ENCODE measurements at places on chromosomes 12 and 14.

GRCh38 chr14:92601131-92601710 is 87.6 kb downstream of the RIN3 start:
- DNase-seq = no peak

- no peak for DNase-seq
Observed at GRCh38 chr12:84355561-84355960, 557.0 kb downstream of the SLC6A15 start.

DNA sequence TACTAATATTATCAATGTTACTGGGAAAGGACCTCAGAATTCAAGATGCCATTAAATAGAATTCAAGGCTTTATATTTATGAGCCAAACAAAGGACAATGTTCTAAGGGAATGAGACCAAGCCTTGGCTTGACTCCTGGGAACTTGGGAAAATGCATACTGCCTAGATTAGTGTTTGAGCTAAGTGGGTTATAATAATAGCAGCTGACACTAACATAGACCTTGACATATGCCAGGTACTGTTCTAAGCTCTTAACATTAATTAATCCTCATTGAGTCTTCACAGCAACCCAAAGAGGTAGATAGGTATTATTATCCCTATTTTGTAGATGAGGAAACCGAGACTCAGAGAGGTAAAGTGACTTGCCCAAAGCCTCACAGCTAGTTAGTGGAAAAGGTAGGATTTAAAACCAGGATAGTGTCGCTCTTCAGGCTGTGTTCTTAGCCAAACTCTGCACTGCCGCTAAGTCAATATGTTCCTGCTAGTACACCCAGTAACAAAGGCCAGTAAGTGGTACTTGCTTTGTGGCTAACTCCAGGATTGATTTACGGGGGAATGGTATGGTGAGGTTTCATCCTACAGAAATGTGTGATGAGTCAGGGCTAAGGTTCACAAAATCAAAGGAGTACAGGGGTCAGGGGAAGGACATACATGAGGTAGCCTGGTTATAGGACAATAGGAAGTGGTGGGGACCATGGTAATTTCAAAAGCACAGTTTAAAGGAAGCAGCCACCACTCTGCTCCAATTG is 35.8 kb upstream of the PRKAB1 start:
- no peak for DNase-seq

DNA sequence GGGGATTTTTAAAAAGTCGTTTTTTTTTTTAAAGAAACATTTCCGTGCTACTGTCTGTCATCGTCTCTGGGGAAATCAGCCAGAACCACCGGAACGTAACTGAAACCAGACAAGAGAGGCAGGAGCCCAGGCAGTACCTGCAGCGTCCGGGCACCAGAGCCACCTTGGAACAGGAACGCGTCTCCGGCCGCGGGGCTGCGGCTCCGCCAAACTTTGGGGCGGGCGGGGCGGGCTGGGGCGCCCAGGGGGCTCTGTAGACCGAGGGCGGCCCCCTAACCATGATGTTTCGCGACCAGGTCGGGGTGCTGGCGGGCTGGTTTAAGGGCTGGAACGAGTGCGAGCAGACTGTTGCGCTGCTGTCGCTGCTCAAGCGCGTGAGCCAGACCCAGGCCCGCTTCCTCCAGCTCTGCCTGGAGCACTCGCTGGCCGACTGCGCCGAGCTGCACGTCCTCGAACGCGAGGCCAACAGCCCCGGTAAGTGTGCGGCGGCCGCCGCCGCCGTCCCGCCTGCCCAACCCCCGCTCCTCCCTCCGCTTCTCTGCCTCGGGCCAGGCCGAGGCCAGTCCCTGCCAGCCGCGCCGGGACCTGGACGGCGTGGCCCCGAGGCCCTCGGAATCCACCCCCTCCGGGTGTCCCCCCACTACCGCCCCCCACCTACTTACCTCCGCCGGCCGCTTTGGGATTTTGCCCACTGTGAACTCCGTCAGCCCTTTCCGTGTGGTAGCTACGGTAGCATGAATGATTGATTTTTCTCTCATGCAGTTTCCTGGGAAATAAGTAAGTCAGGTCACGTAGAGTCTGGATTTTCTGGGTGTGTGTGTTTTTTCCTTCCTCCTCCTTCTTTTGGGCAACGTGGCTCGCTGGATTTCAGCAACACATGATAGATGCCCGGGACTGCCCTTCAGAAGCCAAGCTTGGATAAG is 972 bp downstream of the SAMD4A start:
- no peak for DNase-seq

GRCh38 chr14:90538716-90539495 is 142.1 kb downstream of the CALM1 start:
- no peak for DNase-seq

DNA sequence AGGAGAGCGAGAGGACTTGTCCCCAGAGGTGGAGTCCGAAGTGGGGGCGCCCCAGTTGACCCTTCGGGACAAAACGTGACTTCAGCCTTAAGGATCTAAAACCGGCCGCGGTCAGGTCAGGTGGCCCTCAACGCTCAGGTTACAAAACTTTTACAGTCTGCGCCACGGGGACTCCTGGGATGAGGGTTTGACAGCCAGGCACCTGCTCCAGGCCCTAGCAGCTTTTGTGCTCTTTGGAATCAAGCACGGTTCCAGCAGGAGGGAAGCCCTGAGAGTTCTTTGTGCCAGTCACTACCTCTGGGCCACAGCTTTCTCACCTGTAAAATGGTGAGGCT is 337 bp downstream of the ZC2HC1C start:
- no peak for DNase-seq

- DNase-seq = no peak
Observed at GRCh38 chr12:92271341-92271740, 125.7 kb upstream of the BTG1 start.

GRCh38 chr12:24905431-24905830 is 43.5 kb downstream of the BCAT1 start:
- DNase-seq = no peak

GRCh38 chr12:18640321-18640955 is 97.4 kb downstream of the PLCZ1 start:
- DNase-seq = no peak

DNA sequence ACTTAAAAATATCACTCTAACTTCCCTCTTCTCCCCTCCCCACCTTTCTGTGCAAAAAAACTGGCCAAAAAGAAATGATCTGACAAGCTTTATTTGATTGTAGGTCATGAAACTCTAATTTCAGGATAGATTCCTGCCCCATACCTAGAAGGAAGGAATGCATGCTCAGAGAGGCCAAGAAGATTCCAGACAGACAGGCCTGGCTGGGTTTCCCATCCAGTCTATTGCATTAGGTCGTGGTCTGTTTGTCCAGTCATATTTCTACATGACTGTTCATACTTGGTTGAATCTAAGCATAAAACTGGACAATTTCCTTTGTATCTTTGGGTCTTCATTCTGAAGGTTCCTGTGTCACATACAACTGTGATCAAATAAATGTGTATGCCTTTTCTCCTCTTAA is 20.0 kb upstream of the SLC15A5 start:
- DNase-seq = no peak

DNA sequence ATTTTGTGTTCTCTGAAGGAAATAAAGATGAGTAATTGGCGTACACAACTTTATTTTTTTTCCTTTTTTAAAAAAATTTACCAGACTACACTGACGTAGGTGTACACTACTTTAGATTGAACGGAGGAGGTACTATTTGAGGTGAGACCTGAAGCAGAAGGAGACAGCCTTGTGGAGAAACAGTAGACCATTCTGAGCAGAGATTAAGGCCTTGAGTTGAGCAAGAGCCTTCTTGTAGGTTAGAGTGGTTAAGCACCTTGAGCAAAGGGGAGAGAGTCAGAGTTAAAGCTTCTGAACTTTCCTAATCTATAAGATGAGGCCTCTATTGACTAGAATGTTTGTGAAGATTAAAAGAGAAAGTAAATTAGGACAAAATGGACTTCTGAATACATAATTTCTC is 2.5 kb downstream of the LEMD3 start:
- no peak for DNase-seq

DNA sequence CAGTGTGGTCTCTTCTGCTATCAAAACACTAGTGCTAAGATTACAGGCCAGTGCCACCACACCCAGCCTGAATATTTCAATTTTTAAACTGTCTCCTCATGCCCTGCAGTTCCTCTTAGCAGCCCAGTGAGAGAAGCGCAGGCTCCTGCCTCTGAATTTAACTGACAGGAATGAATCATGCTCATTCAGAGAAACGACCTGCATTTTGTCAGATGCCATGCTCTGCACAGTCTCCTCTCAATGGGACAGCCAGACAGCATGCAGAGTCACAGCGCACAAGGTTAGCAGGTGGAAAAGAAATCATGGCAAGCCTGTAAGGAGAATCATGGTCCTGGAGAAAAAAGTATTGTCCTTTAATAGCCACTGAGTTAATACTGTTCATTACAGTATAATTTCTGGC is 691.0 kb upstream of the SEL1L start:
- no peak for DNase-seq

GRCh38 chr14:39160494-39160893 is 9.6 kb downstream of the TRAPPC6B start:
- DNase-seq = no peak

- DNase-seq = no peak
Observed at GRCh38 chr12:116600959-116601918, 42.1 kb downstream of the MAP1LC3B2 start.

DNA sequence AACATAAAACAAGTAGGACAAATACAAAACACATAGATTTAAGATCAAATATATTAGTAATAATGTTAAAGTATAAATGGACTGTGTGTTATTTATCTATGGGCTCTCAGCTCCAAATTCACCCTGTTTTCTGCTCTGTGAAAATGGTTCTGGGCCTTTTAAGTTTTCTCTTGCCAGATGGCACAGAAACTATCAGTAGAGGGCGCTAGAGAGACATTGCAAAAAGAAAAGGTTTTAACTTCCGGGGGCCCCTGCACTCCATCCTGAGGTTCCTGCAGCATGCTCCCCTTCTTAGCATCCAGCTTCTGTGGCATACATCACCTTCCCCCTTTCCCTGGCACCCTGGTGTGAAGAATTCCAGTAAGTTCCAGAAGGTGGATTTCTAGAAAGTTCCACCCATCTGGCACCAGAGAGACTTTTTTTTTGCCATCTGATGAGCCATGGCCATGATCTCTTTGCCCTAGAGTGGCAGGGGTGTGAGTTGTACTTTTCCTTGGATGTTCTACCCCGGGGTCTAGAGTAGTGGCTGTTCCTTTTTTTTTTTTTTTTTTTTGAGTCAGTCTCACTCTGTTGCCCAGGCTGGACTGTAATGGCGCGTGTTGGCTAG is 29.3 kb downstream of the ZCRB1 start:
- no peak for DNase-seq

DNA sequence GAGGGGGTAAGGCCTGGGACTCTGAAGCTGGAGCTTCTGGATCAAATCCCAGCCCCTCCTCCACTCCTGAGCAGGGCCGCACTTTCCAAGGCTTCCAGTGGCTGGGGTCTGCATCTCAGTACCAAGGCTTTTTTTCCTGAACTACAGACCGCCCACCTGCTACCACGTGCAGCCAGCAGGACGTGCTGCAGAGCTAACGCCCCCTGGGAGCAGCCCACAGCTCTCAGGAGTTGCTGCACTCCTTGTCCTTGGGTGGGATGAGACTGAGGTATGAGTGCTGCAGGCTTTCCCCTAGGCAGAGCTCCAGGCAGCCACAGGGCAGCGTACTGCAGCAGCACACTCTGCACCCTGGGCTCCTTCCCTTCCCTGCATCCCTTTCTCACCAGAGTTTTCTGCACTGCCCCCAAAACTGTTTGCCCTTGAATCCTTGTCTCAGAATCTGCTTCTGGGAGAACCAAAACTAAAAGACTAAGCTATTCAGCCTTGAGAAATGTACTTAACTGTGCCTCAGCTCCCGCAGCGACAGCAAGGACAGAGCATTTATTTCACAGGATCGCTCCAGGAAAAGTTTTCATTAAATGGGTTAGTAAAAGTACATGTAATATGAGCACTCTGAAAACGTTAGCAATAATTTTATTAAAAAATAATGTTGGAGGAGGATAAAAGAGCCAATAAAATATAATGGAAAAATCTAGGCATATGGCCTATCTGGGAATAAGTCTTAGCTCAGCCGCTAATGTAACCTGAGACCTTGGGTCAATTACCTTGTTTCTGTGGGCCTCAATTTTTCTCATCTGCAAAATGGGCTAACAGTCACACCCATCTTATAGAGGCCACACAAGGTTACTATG is 25.5 kb downstream of the RBM19 start:
- no peak for DNase-seq

DNA sequence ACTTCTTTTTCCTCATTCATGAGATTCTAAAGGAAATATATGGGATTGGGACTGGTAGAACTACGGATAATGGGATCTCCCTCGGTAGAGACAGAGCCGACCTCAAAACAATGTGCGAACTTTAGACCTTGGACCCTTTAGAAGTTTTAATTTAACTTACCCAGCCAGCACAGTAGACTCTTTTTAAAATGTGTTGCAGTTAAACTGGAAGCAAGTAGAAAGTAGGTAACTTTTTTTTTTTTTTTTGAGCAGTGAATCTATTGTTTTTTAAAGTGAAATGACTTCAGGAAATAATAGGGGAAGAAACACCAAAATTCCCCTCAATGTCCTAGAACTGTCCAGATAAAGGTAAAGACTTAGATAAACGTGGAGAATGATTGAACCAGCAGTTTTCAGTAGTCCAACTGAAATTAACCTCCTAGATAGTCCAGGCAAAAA is 1.1 kb upstream of the ATXN2 start:
- DNase-seq = no peak

DNA sequence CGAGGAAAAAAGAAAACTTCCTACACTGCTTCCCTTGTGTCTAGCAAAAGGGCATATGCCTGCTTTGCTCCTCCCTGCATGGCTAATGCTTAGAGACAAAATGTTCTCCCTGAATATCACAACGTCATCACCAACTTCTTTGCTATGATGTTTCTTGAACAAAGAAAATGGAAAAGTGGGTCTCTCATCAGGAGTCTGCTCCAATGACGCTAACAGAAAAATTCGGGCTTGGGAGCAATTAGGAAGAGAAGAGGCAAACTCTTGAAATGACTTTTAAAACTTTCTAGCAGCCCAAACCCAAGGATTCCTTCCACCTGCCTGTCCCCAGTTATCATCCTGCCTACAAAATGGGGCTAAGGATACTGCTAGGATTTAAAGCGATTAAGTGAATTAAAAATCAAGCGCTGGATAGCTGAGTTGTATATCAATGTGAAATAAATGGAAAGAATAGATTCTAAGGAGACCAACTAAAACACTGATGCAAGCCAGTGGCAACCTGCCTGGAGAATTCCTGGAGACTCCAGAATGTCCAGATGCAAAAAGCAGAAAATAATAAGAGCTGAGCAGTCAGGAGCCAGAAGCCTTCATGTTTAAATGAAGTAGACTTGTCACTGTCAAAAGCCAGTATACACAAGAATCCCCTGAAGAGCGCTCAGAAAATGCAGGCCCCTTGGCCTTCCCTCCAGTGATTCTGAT is 183.8 kb downstream of the DPF3 start:
- DNase-seq = no peak

Data from stimulated activated CD8-positive, alpha-beta memory T cell treated with anti-CD3 and anti-CD28 coated beads, Interleukin-7, amount 100 ng/mL, for 1 hour (primary cell).